Mammary epithelial cell (primary cell): ENCODE measurements at places on chromosomes 16 and 17. TPM values are rescaled to one million over a fixed set of nuclear protein-coding genes. Genes with fewer than 3 reads are reported as not detected.

Gene CHST5
- total RNA-seq: 0.21 and 0.24 TPM in 2 replicates

Gene NAGS
- 1.3 TPM for total RNA-seq

Gene GSG1L
- not detected in 2 replicates for total RNA-seq

Gene PPP1R1B
- total RNA-seq: not detected in 2 replicates

Gene RASL10B
- total RNA-seq: 0.67 TPM

Gene LGALS9B
- not detected for total RNA-seq

Gene CPHXL2
- total RNA-seq: not detected in 2 replicates

Gene NUDT7
- 3.2 and 5.1 TPM in 2 replicates for total RNA-seq

Gene GP1BA
- total RNA-seq: not detected

Gene ABCC12
- total RNA-seq: not detected in 2 replicates

Gene FMNL1
- total RNA-seq: 3.5 TPM

Gene CCL5
- not detected for total RNA-seq
